Activated CD4-positive, alpha-beta T cell treated with anti-CD3 and anti-CD28 coated beads, Interleukin-2, Interleukin-6, amounts not matched to agents 100 ng/mL and 50 ng/mL, durations not matched to agents 16 hours and 8 hours (primary cell): ENCODE measurements at places on chromosomes 1 and 21.

GRCh38 chr21:28687586-28687985 is 305.1 kb downstream of the LTN1 start:
- DNase-seq = no peak

- DNase-seq = no peak
These were observed 317.5 kb downstream of the ASTN1 start for GRCh38 chr1:176847052-176847451.

DNA sequence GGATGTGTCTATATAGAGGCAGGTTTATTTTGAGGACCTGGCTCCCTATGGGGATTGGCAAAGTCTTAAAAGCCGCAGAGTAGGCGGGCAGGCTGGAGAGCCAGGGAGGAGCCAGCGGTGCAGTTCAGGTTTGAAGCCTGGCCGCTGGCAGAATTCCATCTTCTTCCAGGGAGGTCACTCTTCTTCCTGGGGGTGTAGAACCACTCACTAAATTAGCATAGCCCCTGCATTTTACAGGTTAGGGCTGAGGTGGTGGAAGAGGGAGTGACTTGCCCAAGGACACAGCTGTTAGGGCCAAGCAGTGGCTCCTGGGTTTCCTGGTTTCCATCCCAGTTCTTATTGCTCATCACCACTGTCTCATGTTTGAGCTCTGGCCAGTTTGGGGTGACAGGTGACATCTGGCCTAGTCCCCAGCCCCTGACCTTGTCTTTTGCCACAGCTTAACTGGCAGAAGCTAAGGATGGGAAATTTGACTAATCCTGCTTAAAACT is 1.4 kb downstream of the PINK1 start:
- DNase-seq = peak; percentile 12

- no peak for DNase-seq
These were observed 53.0 kb upstream of the DYNLT5 start for GRCh38 chr1:66699213-66699612.

GRCh38 chr21:44800971-44801467 is 601 bp downstream of the UBE2G2 start:
- peak; percentile 39 for DNase-seq

DNA sequence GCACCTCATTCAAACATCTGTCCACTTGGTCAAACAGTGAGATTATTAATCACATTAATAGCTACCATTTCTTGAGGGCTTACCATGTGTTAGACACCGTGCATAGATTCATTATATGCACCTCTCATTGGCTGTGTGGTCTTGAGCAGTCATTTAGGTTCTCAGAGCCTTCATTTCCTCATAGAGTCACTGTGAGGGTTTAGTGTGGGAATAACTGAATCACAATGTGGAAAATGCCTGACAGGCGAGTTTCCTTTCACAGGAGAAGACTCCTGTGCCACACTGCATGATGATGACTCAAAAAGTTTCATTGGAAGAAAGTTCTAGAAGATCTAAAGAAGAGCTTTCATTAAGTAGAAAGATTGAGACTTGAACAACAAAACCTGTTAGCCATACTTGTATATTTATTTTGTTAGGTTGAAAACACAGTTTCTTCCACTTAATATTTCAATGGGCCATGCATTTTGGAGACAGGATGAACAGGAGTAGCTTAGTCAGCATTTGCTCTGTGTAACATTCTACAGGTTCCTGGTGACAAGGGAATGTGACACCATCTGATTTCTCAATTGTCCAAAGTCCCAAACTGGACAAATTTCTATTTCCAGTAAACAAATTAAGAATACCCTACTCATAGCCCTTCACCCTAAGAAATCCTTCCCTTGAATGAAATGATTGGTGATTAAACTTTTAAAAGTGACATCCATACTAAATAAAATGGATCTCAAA is 45.7 kb downstream of the FYB2 start:
- DNase-seq = no peak

DNA sequence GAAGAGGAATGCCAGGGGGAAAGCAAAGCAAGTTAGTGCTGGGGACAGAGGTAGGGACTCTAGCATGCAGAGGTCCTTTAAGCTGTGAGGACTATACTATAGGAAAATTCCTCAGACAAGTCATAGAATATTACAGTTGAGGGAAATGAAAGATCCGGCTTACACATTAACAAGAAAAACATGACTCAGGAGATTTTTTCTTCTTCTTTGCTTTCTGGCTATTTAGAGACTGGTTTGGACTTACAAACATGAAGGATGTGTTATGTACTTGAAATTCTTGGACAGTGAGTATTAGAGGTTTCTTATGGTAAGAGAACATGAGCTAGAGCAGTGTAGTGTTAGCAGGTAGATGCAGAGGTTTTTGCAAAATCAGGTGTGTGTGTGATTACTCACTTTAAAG is 24.9 kb downstream of the USP25 start:
- DNase-seq = no peak

GRCh38 chr1:230752407-230752806 is 5.2 kb downstream of the CAPN9 start:
- no peak for DNase-seq

DNA sequence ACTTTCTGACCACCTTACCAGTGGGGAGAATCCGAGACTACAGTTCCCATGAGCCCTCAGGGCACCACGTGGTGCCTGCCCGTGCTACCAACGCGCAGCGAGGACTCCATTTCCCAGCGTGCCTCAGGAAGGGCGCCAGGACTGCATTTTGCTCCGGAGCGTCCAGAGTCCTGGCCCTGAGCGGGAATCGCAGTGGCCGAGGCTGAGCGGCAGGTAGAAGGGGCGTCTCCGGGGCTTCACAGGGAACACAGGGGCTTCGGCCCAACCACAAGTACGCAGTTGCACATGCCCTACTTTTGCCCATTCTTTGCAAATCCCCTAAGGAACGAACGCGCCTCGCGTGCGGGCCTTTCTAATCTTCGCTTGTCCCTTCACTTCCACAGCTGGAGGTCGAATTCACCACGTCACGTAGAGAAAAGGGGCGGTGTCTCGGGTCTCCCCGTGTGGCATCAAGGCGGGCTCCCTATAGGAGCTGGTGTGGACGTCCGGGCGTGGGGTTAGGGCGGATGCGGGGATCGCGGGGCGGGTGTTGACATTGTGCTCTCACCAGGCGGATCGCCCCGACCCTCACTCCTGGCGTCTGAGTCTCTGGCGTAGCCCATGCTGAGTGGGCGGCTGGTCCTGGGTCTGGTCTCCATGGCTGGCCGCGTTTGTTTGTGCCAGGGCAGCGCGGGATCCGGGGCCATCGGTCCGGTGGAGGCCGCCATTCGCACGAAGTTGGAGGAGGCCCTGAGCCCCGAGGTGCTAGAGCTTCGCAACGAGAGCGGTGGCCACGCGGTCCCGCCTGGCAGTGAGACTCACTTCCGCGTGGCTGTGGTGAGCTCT is at the start of gene BOLA1:
BOLA1 (plus strand) TSS at position 109 of the 825 bp plus-strand sequence; CDS start at position 601, 492 bp downstream.
- DNase-seq = peak; percentile 91

DNA sequence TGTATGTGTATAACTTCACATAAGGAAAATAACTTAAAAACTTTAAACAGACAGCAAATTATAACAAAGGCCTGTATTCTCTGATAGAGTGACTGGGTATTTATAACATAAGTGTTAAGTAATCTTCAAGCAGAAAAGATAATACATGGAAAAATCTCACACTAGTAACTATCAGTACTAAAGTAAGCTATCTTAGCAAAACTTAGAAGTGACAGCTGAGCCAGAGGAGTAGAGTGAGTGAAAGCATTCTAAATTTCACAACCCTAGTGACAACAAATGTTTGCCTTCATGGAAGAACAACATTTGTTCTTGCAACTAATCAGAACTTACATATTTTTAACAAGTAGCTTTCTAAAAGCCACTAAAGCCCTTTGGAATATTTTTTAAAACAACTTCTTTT is 74.5 kb upstream of the B3GALT2 start:
- DNase-seq = no peak

DNA sequence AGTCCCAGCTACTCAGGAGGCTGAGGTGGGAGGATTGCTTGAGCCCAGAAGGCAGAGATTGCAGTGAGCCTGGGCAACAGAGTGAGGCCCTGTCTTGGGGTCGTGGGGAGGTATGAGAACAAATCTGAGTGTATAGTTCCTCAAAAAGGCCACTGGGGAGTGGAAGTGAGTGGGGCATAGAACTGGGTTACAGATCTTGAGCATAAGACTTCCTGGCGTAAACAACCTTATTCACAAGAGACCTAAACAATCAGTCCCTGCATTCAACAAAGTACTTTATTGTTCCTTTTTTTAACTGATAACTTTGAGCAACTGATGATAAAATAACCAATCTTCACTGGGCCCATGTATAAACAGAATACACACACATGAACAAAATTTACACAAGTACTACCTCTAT is 72.7 kb upstream of the MUTYH start:
- no peak for DNase-seq

- DNase-seq = no peak
These were observed 7.8 kb upstream of the PINK1 start for GRCh38 chr1:20625176-20626097.

- DNase-seq = peak; percentile 92
These were observed 55.9 kb downstream of the CD58 start for GRCh38 chr1:116514708-116515525.

DNA sequence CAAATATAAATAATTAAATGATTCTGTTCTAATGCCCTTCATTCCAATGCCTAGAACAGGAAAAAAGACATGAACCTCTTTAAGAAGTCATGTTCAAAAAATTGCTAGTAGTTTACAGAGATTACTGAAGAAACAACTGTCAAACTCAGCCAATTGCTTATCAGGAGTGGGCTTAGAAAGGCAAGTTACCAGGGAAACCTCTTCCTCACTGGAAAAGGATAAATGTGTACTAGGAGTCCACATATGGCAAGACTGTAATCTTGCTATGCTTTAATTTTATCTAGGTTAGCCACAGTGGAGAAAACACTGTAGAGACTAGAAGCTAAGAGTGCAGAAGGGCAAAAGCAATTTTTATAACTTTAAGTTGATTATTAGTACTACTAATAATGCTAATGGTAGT is 42.1 kb upstream of the DEPDC1 start:
- DNase-seq = no peak

GRCh38 chr1:2193514-2194281 is 874 bp downstream of the FAAP20 start:
- DNase-seq = no peak

GRCh38 chr1:227757781-227758180 is 22.5 kb downstream of the SNAP47 start:
- DNase-seq = no peak

- no peak for DNase-seq
These were observed 156.1 kb downstream of the NR5A2 start for GRCh38 chr1:200183637-200184036.

GRCh38 chr1:203985044-203985443 is 87.9 kb upstream of the SOX13 start:
- no peak for DNase-seq

GRCh38 chr1:55860326-55860725 is 645.2 kb upstream of the USP24 start:
- no peak for DNase-seq

DNA sequence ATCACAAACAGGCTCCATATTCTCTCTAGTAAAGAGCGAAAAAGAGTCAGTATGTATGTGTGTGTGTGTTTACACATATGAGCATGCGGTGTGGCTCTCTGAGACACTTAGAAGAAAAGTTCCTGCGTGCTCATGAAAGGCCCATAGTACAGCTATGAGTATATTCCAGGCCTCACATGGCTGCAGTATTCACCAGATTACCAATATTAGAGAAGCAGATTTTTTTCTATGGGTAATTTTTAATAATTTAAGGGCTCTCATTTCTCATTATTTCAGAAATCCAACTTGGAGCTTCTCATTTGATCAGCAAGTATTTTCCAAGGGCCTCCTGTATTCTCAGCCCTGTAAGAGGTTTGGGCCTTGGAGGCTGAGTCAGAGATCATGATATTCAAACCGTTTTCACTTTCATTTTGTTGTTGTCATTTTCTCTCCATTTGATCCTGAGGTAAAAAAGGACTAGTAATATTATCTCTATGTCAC is 232.9 kb upstream of the SGIP1 start:
- peak; percentile 70 for DNase-seq

DNA sequence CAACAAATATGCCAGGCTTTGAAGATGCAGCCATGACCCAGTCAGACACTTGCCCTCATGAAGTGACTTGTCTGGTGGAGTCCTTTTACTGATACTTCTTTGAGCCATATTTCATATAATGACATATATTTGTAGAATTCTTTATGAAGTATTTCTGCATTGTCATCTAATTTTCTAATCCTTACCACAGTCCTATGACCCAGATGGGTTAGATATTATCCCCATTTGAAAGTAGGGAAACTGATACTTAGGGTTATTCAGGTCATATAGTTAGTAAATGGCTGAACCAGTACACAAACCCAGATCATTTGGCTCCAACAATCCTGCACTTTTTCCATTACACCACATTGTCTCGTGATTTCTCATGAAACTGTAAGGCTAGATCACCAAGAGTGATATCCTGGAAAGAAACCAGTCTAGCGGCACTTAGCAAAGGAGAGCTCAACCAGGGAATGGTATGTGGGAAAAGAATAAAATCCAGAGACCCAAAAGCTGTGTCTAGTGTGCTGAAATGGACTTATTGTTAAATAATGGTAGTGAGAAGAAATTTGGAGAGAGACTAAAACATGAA is 49.6 kb downstream of the ZFYVE9 start:
- DNase-seq = no peak

DNA sequence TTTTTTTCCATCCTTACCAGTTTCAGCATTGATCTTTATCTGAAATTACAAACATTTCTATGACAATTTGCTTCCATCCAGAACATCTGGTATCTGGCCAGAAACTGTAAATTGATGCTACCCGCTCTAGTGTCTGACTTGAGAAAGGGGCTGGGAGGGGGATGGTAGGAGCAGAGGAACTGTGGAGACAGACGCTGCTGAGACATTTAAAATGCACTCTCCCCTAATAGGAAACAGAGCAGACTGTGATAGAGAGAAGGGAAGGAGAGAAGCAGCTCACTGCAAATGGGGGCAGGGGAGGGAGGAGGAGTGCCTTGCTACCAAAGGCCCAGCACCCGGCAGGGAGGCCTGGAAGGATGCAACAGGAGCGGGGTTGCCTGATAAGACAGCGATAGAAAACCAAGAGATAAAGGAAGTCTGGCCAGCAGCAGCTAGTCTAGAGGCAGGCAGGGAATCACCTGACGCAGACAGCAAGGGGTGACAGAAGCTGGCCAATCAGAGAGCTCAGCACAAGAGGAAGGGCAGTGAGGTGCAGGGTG is 195.5 kb upstream of the NFIA start:
- no peak for DNase-seq

DNA sequence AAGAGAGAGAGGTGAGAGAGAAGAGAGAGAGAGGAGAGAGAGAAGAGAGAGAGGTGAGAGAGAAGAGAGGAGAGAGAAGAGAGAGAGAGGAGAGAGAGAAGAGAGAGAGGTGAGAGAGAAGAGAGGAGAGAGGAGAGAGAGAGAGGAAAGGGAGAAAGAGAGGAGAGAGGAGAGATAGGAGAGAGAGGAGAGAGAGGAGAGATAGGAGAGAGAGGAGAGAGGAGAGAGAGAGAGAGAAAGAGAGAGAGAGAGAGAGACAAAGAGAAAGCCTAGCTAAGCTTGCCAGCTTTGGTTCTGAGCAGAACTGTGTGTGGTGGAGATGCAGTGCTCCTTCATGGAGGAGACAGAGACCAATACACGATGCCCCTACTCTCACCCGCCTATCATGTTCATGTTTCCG is 99.1 kb upstream of the KCNA3 start:
- no peak for DNase-seq

- DNase-seq = no peak
These were observed 41.5 kb downstream of the CBS start for GRCh38 chr21:43034101-43034500.

- DNase-seq = no peak
These were observed 62.4 kb downstream of the HIVEP3 start for GRCh38 chr1:41856151-41856943.

GRCh38 chr1:192010406-192010805 is 147.9 kb upstream of the RGS18 start:
- no peak for DNase-seq
